Fibroblast of skin of right quadriceps (primary cell): ENCODE measurements at places on chromosomes 11 and 22.

DNA sequence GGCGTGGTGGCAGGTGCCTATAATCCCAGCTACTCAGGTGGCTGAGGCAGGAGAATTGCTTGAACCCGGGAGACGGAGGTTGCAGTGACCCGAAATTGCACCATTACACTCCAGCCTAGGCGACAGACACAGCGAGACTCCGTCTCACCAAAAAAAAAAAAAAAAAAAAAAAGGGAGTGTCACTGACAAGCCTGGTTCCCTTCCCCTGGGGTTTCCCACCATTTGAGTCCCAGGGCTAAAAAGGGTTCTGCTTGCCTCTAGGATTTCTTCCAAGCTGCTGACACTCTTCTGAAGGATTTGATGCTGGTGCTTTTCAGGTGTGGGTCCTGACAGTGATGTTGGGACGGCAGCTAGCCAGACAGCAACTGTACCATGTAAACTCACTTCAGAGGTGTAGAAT, 1.3 kb upstream of the CCDC88B start:
- DNase-seq: no peak

- DNase-seq: peak; percentile 73
Observed at GRCh38 chr11:103682318-103683184, 353.9 kb upstream of the DDI1 start.

DNA sequence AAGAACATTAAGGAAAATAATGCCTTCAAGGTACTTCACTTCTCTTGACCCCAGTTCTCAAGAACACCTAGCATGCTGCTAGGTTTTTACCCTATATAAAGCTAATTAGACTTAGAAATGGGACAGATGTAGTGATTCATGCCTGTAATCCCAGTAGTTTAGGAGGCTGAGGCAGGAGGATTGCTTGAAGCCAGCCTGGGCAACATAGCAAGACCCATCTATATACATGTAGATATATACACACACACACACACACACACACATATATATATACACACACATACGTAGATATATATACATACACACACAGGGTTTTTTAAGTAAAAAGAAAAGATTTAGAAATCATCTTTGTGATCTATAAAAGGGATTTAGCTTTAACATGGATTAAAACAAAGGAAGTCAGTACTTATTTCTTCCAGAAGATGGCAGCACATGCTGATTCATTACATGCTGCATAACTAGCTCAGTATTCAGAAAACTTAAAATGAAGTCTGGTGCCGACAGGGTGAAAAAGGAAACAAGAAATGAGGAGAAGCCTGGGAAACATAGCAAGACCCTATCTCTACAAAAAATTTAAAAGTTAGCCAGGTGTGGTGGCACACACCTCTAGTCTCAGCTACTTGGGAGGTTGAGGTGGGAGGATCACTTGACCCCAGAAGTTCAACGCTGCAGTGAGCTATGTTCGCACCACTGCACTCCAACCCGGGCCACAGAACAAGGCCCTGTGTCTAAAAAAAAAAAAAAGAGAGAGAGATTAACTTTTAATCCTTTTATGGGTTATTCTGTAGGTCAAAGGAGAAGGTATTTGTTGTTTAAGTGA, 28.5 kb upstream of the RBX1 start:
- peak; percentile 56 for DNase-seq

GRCh38 chr11:42179216-42179615, 719.8 kb upstream of the LRRC4C start:
- peak; percentile 46 for DNase-seq

GRCh38 chr11:114236829-114237228, 59.4 kb upstream of the NNMT start:
- no peak for DNase-seq

- DNase-seq: peak; percentile 43
Observed at GRCh38 chr22:19109198-19110063, 12.8 kb downstream of the DGCR2 start.

DNA sequence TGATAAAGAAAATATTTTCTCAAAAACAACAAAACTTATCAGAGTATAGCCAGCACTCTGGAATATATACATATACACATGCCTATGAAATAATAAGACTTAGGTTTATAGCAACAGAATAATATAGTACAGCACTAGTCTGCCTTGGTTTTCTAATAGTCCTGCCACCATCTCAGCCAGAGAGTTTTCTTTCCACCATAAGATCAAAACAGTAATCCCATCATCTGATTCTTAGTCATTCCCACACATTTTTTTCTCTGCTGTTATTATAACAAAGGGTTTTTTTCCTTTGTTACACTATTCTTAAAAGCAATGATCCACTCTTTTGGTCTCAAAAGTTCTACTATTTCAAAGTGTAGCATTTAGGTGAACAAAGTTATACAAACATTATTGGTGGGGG, 15.1 kb downstream of the MTMR2 start:
- DNase-seq: no peak

DNA sequence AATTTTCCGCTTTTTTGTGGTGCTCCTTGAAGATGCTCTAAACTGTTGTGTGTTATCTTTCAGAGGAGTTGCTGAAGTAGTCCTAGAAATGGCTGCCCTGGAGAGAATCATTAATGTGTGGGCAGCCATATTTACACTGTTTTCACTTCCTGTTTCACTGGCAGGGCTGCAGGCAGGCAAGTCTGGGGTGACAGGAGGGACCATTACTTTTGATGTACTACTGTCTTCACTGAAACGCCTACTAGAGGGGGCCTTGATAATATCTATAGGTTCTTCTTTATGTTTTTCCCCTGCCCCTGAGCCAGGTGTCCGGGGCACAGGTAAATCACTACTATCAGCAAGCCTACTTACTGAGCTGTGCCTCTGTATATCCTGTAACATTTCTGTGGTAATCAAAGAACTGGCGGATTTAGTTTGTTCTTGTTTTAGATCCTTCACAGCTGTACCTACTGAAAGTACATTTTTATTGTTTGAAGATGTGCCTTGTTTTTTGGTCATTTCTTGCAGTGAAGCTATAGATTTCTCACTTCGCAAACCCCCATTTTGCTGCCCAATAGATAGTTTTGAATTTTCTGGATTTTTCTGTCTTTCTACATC, 39.7 kb downstream of the ACAT1 start:
- DNase-seq: no peak

DNA sequence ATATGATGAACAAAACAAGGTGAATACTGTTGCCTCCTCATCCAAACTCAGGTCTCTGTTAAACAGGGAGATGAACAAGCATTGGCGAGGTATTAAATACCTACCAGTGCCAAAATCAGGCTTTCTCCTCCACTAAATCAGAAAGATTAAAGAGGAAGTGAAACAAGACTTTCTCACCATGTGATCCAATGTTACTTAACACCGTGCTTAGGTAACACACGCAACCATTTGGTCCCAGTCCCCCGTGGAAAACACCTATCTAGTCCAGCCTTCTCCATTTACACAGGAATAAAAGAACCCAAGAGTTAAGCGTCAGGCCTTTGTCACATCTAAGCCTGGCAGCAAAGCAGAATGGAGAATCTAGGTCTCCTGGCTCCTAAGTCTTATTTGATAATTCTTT, 34.5 kb downstream of the TENM4 start:
- DNase-seq: no peak

- no peak for DNase-seq
Observed at GRCh38 chr11:76115555-76115954, 90.7 kb downstream of the WNT11 start.

- DNase-seq: no peak
Observed at GRCh38 chr22:20992456-20993303, 9.2 kb downstream of the THAP7 start.

GRCh38 chr22:20763630-20764470, 10.1 kb upstream of the SERPIND1 start:
- DNase-seq: no peak

- DNase-seq: peak; percentile 59
Observed at GRCh38 chr11:110128161-110128560, 35.0 kb downstream of the ZC3H12C start.

- no peak for DNase-seq
Observed at GRCh38 chr11:856397-856796, 13.7 kb downstream of the TSPAN4 start.

GRCh38 chr11:28969832-28970231, 861.6 kb downstream of the METTL15 start:
- no peak for DNase-seq

GRCh38 chr11:122209619-122210366, 93.8 kb upstream of the BLID start:
- peak; percentile 82 for DNase-seq

- DNase-seq: no peak
Observed at GRCh38 chr11:108474664-108475463, 7.5 kb upstream of the C11orf65 start.

DNA sequence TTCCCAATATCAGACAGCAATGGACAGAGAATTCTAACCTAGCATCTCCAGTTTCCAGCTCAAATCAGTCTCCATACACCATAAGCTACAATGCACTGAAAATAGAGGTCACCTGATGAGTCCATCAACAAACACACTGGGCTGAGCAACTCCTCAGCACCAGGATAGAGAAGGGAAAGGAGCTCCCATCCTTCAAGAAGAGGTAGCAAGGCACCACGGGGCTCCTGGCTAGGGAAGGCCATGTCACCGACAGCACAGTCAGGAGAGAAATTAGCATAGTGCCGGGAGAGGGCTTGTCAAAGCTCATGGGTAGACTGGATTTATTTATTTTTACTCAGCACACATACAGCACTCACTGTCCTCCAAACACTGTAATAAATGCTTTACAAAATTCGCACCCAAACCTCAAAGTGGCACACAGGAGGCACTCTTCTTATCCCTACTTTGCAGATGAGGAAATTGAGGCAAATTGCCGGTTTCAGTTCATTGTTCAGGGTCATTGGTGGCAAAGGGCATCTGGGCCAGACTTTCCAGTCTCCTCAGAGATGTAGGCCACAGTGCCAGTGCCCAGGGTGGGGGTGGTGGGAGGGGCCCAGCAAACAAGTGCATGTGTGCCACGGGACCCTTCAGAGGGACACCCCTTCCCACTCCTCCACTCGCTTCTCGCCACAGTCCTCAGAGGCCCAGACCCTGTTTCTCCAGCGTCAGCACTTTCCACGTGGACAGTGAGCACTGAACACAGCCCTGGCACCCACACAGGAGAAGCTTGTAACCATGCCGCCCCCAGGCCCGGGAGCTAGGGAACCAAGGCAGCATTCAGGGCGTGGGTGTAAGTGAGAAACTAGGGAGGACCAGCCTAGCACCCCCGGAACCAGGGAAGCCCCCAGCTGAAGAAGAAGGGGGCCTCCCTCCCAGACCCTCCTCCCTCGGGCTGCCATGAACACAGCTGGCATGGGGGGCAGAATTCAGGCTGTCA, 1417.4 kb downstream of the TBC1D22A start:
- no peak for DNase-seq

GRCh38 chr22:27424319-27424718, 377.2 kb downstream of the MN1 start:
- DNase-seq: peak; percentile 43

DNA sequence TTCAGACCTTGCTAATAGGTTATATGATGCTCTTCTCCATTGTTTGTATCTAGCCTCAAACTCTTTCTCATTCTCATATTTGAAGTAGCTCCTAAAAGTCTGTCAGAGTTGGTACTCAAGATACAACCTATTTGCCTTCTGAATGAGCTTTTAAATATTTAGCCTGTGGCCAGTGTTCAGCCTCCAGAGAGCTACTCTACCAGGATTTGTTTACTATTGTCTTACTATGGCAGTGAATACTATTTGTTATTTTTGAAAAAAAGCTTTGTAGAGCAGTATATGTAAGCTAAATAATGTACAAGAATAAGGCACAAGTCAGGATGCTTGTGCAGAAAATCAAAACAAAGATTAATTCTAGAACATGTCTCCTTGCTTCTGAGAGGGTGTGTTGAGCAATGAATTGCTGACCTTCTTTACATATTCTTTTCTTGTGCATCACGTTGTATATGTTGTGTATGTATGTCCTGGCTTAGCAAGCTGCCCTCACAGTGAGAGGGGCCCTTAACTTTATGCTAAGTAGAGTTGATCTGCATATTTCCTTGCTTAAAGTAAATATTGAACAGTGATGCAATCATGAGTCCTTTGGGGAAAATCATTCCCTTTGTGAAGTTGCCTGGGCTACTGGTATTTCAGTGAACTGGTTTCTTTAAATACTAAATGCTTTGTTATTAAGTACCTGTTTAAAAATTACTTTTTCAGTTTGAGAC, 438.0 kb downstream of the LUZP2 start:
- no peak for DNase-seq

GRCh38 chr11:108592591-108593213, 866 bp downstream of the EXPH5 start:
- no peak for DNase-seq

DNA sequence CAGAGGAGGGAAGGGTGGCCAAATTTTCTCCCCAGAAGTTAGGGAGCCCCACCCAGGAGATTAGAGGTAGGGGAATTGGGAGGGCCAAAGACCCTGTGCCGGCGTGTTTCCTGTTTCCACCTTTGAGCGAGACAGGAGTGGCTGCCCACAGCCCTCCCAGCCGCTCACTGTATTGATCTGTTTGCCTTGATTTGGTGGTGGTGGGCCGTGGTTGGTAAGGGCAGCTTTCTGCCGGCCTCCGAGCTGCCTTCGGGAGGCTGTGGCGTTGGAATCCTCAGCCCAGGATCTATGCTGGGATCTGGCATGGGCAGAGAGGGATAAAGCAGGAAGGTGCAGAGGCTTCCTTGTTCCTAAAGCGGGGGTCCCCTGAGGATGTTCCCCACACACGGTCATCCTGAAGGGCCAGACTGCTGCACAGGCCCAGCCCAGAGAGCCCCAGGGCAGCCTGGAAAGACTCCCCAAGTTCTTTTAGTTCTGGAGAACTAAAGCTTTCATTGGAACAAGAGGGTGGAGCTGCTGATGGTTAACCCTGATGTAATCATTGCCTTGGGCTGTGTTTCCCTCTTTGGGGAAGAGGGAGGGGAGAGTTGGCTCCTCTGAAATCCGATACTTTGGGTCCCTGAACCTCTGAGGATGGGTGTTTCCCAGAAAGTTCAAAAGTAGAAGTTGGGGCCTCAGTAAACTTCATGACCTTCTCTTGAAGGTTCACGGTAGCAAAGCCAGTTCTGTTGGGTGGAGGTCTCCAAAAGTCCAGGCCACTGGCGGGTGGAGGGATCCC, 7.2 kb downstream of the FAM83F start:
- no peak for DNase-seq

GRCh38 chr11:112470355-112470754, 209.7 kb upstream of the PLET1 start:
- no peak for DNase-seq

DNA sequence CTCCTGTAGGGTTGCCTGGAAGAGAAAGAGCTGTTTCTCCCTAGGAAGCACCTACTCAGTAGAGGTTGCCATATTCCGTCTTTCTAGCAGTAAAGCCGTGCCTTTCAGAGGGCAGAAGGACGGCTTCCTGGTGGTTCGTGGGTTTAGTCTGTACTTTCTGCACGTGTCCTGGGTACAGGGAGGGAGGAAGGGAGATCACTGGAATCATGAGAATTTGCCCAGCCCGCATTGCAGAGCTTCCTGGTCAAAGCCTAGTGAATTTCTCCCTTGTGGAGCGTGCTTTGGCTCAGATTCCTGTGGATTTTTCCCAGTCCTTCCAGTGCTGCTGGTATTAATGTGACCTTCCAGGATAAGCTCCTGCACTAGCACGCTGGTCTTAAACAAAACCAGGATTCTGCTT, 44.9 kb downstream of the GRAMD1B start:
- peak; percentile 69 for DNase-seq

- peak; percentile 53 for DNase-seq
Observed at GRCh38 chr11:132898021-132898420, 634.3 kb downstream of the OPCML start.

- no peak for DNase-seq
Observed at GRCh38 chr11:13126430-13126829, 117.3 kb downstream of the RASSF10 start.

GRCh38 chr11:119338318-119338890, 2.3 kb downstream of the C1QTNF5 start:
- DNase-seq: no peak

- peak; percentile 80 for DNase-seq
Observed at GRCh38 chr11:111944651-111945051, 7.5 kb downstream of the DIXDC1 start.
